ENCODE measurements at places on chromosomes 7 and 10.

DNA sequence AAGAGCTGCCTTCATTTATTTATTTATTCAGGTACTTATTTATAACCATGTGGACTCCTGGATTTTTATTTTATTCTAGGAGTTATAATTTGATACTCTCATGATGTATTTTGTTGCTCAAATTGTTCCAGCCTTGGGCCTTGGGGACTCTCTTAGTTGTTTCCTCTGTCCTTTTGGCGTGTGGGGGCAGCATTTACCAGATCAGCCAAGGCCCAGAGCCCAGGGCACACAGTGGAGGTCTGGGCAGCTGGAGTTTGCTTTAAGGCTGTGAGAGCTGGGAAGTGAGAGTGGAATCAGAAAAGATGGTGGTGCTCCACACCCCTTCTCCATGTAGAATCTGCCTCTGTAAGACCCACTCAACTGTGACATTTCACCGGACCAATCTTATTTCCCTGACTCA is 398.9 kb downstream of the RPS24 start:
- DNase-seq: no peak

DNA sequence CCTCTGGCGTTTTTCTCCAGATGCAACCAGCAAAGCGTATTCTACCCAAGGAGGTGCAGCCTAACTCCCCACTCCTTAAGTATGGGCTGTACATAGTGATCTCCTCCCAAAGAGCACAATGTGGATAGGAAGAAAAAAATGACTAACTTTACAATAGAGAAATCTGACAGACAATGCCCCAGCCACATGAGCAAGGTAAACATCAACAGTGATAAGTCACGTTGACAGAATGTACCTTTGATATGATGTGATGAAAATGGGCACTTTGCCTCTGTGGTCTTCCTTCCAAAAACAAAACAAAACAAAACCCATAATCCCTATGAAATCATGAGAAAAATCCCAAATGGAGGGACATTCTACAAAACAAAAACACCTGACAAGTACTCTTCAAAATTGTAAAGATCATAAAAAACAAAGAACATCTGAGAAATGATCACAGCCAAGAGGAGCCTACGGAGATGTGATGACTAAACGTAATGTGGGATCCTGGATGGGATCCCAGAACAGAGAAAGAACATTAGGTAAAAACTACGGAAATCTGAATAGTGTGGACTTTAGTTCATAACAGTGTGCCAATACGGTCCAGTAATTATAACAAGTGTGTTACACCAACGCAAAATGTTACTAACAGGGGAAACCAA is 50.6 kb downstream of the ABLIM1 start:
- no peak for DNase-seq

DNA sequence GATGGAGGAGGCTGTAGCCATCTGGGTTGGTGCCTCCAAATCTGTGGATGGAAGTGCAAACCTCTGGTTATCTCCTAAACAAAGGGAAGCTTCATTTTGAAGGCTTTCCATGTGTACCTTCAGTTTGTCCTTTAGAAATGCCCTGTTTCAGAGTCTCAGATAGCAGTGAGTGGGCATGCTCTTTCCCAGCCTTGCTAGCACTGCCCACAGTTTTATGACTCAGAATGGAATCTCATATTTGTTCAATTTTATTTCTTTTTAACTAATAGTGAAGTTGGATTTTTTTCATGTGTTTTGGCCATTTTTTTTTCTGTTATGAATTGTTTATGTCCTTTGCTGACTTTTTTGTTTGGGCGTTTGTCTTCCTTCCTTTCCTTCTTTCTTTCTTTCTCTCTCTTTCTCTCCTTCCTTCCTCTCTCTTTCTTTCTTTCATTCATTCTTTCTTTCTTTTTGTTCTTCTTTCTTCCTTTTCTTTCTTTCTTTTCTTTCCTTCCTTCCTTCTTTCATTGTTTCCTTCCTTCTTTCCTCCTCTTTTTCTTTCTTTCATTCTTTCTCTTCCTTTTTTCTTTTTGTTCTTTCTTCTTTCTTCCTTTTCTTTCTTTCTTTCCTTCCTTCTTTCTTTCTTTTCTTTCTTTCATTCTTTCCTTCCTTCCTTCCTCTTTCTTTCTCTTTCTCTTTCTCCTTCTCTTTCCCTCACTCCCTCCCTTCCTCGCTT is 25.6 kb downstream of the PRF1 start:
- DNase-seq: no peak

DNA sequence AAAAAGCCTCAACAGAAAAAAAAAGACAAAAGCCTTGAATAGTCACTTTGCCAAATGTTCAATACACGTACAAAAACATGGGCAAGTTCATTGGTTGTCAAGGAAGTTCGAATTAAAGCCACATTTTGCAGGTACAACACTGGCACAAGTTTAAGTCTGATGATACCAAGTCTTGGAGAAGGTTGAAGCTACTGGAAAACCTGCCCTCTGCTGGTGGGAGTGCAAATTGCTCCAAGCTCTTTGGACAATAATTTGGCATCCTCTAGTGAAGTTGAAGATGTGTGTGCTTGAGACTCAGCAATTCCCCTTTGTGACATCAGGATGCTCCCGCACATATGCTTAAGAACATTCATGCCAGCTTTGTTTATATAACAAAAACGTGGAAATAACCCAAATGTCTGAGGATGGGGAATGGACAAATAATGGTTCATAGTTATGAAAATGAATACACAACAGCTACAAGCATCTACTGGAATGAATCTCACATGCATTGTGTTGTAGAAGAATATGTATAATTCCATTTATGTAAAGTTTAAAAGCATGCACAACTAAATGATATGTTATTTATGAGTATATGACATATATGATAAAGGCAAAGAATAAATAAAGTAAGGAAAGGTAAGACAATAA is 120.0 kb upstream of the PLPP4 start:
- DNase-seq: no peak

DNA sequence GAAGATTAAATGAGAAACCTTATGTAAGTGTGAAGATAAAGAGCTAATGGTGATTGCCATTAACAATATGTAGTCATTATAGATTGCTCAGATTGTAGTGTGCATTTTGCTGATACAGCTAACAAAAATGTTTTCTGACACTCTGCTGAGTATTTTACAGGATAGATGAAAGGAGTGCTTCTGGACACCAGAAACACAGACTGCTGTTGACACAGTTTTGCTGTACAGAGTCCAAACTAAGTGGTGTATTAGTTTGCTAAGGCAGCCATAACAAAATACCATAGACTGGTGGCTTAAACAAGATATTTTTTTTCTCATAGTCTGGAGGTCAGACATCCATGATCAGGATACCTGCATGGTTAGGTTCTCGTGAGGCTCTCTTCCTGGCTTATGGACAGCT is 2.2 kb downstream of the SMC3 start:
- DNase-seq: no peak

DNA sequence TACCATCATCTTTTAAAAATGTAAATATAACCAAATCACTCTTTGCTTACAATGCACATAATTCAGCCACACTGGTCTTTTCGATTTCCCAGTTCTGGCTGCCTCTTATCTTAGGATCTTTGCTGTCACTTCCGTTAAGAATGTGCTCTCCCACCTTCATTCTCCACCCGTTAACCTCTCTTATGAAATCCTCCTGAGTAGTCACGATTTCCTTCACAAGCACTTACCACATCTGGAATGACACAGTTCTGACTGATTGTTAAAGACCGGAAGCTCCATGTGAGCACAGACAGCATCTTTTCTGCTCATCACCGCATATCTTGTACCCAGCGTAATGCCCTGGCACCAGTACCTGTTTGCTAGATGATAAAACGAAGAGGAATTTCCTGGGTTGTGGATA is 84.3 kb downstream of the CUL2 start:
- DNase-seq: no peak

DNA sequence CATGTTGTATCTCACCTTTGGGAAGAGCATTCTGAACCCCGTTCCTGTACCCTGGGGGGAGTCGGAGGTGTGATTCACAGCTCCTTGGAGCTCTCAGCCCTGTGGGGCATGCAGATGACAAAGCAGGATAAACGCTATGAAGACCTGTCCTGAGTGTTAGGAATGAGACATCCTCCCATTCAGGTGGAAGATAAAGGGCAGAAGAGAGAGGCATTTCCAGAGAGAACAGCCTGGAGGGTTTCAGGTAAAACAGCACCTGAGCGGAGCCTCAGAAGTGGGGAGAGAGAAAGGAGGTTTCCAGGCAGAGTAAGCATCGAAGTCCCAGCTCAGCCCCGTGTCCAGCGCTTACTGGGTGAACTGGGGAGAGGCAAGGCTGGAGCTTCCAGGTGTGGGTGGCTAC is 288.9 kb downstream of the KLF6 start:
- no peak for DNase-seq

GRCh38 chr10:110022716-110023504 is 15.1 kb downstream of the ADD3 start:
- DNase-seq: no peak

DNA sequence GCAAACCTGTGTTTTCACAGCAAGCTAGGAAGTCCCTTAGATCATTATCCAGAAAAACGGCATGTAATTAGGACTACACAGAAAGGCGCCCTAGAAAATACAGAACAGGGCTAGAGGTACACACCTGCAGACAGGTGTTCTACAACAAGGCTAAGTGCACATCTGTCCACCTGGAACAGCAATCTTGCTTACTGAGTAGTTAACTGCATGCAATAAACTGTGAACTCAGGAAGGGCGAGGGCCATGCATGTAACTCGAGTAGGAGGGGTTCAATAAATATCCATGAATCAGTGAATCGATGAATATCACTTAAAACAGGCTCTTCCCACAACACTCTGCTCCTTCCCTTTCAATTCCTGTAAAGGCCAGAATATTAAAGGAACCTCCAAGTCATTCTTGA is 22.0 kb downstream of the FAM171A1 start:
- no peak for DNase-seq
